ENCODE measurements at places on chromosomes 3 and 15. TPM values are rescaled to one million over a fixed set of nuclear protein-coding genes. Genes with fewer than 3 reads are reported as not detected.

The SELENOK gene
- total RNA-seq: 35.4 TPM

The RRP9 gene
- 10.0 TPM for total RNA-seq

The CLRN1 gene
- total RNA-seq: not detected

The FMN1 gene
- 0.11 TPM for total RNA-seq

The SNX33 gene
- total RNA-seq: 16.2 TPM

The HACD2 gene
- total RNA-seq: 21.0 TPM

Data from dermis lymphatic vessel endothelial cell (primary cell).